ENCODE measurements at places on chromosomes 13 and 19.

GRCh38 chr19:34990578-34991192 lies 9.4 kb upstream of the GRAMD1A start:
- DNase-seq: no peak

- DNase-seq: no peak
Observed at GRCh38 chr19:42288387-42288786, 13.5 kb upstream of the PRR19 start.

DNA sequence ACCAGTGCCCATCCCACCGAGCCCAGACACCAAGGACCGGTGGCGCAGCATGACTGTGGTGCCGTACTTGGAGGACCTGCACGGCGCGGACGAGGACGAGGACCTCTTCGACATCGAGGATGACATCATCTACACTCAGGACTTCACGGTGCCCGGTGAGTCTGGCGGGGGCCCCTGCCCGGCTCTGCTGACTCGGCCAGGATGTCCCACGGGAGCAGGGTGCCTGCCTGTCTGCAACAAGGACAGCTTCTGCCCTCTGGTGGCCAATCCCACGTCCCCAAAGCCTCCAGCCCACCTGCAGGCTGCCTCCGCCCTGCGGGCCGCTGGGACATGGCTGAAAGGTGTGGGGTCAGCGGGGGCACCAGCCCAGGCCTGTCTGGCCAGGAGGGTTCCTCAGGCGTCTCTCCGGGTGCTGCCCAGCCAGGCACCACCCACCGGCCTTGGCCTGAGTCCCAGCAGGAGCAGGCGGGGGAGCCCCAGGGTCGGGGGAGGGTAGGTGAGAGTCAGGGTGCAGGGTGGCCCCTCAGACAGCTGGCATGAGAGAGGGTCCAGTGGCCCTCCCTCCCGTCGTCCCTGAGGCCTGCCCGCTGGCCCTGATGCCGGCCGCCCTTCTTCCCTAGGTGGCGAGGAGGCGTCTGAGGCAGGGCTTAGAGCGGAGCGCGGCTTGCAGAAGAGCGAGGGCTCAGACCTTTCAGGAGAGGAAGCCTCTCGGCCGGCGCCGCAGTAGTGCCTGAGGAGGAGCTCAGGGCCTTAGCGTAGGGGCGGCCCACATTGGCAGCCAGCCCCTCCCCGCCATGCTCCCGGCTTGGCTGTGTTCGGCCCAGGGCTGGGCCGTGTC lies 14.6 kb downstream of the CBARP start:
- no peak for DNase-seq

DNA sequence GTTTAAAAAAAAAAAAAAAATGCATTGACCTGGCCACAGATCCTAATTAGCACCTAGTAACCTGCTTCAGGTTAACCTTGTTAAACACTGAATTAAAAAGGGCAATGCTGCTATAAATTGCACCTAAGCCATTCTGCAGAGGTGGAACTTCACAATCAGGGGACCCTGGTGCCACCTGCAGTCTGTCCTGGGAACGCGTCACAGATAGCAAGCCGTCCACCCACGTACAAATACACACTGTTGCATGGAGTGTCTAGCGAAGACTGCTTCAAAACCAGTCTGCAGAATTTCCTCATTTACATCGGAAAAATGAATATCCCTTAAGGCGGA lies 169.3 kb downstream of the COL4A1 start:
- no peak for DNase-seq

GRCh38 chr19:46611776-46612175 lies 10.6 kb downstream of the CALM3 start:
- DNase-seq: no peak

DNA sequence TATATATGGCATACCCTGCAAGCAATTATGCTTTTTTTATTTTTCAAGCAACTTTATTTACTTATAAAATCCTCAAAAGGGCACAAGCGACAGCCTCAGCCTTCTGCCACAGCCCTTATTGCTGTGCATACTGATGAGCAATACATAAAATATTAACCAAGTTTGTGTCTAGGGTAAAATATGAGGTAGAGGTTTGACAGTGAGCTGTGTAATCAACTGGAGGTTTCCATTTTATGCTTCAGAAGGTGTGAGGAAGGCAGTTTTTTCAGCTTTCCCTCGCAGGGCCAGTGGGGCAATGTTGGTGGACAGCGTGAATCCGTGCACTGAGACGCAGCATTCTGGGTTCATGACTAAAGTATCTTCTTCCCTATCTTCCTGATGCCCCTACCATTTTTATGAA lies 310.4 kb downstream of the IRS2 start:
- no peak for DNase-seq

GRCh38 chr19:18776288-18776594 lies 14.9 kb downstream of the COMP start:
- DNase-seq: no peak

DNA sequence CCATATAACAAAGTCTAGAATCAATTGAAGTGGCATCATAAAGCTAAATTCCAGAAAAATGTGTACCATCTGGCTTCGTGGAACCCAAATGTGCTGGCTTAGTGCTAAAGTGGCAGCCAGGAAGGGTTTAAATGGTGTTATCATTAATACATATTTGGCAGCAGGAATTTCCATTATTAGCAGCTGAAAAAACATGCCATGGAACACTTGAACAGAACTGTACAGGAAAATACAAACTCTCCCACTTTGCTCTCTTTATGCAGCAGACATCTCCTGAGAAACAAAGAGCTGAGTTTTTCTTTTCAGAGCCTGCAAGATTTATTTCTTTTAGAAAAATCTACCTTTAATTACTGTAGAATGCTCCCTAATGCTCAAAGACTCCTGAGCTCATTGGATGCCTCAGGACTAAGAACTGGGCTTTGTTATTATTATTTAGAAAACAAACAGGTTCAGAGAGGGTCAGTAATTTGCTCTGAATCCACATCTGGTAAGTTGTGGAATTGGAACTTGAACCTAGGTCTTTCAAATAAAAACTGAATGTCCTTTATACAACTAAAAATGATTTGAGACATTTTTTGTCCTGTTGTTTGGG lies 179.0 kb downstream of the LACC1 start:
- no peak for DNase-seq

DNA sequence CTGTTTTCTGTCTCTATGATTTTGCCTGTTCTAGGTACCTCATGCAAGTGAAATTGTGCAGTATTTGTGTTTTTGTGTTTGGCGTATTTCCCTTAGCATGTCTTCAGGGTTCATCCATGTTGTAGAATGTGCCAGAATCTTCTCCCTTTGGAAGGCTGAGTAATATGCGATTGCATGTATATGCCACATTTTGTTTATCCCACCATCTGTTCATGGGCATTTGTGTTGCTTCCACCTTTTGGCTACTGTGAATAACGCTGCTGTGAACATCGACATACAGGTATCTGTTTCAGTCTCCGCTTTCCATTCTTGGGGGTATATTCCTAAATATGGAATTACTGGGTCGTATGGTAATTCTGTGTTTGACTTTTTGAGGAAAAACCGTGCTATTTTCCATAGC lies 190.0 kb downstream of the ATP8A2 start:
- DNase-seq: no peak

- no peak for DNase-seq
Observed at GRCh38 chr13:51588406-51588949, 4.2 kb downstream of the WDFY2 start.

GRCh38 chr19:36489920-36490415 lies 607 bp upstream of the ZNF566 start:
- no peak for DNase-seq

DNA sequence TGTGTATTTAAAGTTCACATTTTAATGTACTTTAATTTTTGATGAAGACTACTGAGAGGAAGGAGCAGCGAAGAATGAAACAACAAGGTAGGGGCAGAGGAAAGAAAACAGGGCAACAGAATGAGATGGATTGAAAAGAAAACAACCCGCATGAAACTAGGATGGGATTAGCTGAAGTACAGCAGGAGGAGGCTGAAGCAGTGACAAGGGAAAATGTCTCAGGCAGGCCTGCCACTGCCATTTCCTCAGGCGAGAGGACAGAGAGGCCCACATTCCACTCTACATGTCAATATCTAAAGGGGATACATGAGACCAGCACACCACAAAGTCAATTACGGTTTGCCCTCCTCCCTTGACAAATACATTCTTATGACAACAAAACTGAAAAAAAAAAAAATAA lies 1703.2 kb downstream of the EFNB2 start:
- DNase-seq: no peak

GRCh38 chr13:61146158-61146557 lies 269.5 kb downstream of the PCDH20 start:
- no peak for DNase-seq

- DNase-seq: no peak
Observed at GRCh38 chr19:56153507-56153906, 12.4 kb downstream of the ZNF444 start.

GRCh38 chr19:3213159-3213558 lies 11.3 kb upstream of the CELF5 start:
- no peak for DNase-seq

GRCh38 chr19:16951529-16951928 lies 62.7 kb downstream of the F2RL3 start:
- no peak for DNase-seq

GRCh38 chr19:911197-912033 lies 1.6 kb downstream of the R3HDM4 start:
- DNase-seq: no peak

- DNase-seq: no peak
Observed at GRCh38 chr19:17488593-17489391, 18.5 kb downstream of the SLC27A1 start.

DNA sequence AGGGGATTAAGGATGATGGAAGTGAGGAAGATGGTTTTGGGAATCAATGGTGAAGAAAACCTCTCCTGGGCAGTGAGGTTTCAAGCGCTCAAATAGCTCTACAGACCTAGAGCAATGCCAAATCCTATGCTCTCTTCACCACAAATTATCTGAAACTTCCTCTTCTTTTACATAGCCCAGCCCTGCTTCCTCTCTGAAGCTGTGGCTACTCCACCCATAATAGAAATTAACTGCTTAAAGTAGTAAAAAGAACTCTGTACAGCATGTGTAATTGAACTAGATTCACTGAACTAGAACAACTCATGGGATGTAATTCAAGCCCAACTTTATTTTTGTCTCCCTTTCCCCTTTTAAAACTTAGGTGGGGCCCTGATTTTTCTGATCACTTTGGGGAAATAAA lies 20.4 kb upstream of the IFT88 start:
- DNase-seq: no peak
